ENCODE measurements at places on chromosomes 1 and 21. TPM values are rescaled to one million over a fixed set of nuclear protein-coding genes. Genes with fewer than 3 reads are reported as not detected.

GRCh38 chr1:154414606-154415005 is 9.5 kb downstream of the IL6R start:
- no peak for DNase-seq

GRCh38 chr1:147077081-147077480 is 95.2 kb downstream of the PRKAB2 start:
- no peak for DNase-seq

DNA sequence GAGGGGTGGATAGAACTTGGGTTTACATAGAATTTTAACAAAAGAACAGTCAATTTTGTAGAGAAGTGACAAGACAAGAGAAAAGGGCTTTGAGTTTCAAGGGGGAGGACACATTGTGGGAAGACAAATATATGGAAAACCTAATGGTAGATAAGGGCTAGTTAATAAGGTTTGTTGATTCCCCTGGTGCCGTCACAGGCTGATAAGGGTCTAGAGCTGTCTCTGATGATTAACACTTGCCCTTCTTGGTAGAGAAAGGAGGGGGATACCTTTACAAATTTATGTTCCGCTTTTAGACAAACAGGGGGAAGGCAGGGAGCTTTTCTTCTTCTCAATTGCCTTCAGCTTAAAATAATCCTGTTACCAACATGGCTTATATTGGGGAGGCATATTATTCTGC is 124.3 kb downstream of the ETS2 start:
- DNase-seq: no peak

DNA sequence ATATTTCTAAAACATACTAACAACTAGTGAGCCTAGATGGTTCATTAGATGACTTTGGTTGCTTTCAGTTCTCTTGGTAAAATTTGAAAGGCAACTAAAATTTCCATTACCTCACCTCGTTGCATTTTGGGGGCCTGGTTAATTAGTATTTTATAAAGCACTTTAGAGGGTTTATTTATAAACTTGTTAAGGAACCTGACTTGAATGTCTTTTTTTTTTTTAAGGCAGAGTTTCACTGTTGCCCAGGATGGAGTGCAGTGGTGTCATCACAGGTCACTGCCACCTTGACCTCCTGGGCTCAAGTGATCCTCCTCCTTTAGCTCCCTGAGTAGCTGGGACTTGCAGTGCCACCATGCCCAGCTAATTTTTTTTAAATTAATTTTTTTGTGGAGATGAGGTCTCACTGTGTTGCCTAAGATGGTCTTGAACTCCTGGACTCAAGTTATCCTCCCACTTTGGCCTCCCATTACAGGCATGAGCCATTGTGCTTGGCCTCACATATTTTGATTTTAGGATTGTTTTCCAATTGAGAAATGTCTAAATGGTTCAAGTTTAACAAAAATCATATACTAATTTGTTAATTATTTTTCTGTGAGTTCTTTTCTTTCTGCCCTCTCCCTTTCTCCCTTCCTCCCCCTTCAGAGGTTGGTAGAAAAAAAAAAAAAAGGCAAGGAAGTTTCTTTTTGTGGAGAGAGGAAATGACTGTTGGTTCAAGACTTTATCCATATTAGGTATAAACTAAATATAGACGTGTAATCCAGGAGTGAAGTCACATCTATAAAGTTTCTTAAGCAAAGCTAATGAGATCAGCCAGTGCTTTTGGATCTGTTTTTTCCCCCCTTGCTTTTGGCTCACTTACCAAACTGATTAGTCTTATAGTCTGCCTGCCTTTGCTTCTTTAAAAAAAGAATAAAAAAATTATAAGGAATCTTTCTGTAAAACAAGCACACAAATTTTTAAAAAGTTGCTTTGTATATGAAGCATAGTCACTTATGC is 24.7 kb downstream of the CLIC4 start:
- DNase-seq: no peak

DNA sequence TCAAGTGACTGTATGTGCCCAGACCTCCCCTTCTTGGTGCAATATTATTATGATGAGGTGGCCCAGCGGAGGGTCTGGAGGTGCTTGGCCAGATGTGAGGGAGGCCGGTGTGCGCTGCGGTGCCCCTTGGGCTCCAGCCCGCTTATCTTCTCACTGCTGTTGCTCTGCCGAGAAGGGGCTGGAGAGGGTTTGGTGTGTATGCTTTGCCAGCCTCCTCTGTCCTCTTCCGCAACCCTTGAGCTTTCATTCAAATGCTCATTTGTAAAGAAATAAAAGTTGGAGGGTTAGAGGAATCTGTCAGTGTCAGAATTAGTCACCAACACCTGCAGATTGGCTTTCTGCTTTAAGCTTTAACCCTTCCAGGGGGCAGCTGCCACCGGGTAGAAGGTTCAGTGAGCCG is 19.7 kb downstream of the RNF220 start:
- DNase-seq: no peak

Gene TTC4
- 21.4 TPM for polyA plus RNA-seq

DNA sequence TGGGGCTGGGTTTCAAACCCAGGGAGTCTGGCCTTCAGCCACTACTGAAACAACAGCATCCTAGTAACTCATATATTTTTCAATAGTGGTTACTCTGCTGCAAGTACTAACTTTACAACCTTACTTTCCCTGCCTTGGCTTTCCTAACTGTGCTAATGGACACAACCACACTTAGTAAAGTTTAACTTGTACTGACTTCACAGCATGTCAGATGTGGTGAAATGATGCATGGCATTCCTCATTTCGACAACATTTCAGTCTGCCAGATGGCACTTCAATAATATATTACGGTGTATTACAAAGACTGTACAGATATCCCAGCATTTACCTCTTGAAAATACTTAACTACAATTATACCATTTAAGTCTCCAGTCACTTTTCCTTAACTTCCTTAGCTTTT is 27.8 kb downstream of the LRRC7 start:
- DNase-seq: no peak

Gene ESPN
- 23.7 TPM for polyA plus RNA-seq

DNA sequence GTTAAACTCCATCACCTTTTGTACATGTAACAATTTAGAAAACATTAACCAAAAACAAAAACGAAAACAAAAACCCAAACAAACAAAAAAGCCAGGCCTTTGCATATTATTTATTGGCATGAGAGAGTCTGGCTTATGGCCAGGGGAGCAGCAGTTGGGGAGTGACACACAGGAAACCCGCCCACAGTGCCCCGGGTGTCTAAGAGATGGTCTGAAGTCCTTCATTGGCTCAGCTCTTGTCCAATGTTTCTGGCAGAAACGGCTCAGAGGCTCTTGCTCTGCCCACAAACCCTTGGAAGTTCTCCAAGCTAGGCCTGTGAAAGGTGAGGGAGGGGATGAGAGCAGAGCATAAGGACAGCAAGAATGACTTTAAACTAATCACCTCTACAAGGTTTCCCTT is 131.5 kb downstream of the CNIH3 start:
- DNase-seq: peak; percentile 43

Gene NR0B2
- 28.6 TPM for polyA plus RNA-seq

Gene SPATA21
- not detected for polyA plus RNA-seq

GRCh38 chr21:42411891-42412635 is 8.4 kb downstream of the UBASH3A start:
- DNase-seq: no peak

Gene ZNF124
- 5.1 TPM for polyA plus RNA-seq

Gene LEMD1
- polyA plus RNA-seq: not detected

DNA sequence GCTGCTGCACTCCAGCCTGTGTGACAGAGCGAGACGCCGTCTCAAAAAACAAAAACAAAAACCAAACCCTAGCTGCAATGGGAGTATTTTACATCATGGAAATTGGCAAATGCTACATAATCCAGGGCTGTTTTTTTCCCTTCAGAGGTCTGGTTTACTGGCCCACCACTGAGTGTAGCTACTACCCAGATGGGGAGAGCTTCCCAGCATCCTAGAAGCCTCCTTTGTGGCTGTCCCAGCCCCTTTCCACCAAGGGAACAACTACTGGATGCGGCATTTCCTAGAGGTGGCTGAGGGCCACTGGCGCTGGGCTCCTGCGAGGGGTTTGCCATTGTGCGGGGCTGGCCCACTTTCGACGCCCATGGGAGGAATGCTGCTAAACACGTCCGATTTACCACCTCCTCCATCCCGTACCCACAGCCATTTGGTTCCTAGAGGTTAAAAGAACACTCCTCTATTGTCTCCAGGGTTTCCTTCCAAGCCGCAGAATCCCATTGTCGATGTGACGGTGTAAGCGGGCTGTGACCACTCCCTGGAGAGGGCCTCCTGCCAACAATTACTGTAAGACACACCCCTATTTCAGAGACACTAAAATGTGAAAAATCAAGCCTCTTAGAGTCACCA is 55.4 kb downstream of the RUNX3 start:
- no peak for DNase-seq

GRCh38 chr1:213993929-213994328 is 6.2 kb downstream of the PROX1 start:
- DNase-seq: no peak

Gene ORC1
- polyA plus RNA-seq: 8.3 TPM

DNA sequence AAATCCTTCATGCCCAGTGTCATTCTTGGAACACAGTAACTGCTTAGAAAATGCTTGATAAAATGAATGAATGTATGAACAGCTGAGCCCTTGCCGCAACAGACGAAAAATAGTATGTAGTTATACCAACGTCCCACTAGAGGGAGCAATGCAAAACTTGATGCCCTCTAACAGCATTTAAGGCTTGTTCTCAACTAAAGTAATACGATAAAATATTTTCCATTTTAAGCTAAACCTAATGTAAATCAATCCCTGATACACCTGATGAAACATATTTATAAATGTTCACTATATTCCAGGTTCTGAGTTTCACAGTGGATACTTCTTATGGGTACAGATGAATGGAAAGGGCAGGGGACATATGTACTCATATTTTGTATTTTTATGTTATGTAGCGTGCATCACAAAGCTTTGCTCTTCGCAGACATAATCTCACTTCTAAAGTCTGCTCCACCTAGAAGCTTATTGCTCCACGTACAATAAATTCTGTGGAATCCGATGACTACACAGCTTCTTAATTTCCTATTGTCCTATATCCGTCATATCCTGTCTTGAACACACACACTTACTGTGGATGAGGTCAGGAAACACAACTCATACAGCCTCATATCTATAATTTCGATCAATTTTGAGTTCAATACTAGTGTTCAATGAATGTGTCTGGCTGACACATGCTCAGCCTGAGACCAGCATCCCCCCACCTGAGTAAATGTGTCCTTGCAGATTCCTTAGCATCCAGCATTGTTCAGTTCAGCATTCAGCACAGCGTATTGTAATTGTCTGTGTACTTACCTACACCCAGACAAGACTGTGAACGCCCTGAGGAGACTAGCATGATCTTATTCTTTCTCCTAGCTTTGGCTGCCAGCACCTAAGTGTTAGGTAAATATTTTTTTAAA is 4.4 kb upstream of the UTP25 start:
- DNase-seq: peak; percentile 77

Gene DMRTA2
- polyA plus RNA-seq: 19.7 TPM

- no peak for DNase-seq
Measured at GRCh38 chr1:96588416-96588995, 133.1 kb upstream of the PTBP2 start.

DNA sequence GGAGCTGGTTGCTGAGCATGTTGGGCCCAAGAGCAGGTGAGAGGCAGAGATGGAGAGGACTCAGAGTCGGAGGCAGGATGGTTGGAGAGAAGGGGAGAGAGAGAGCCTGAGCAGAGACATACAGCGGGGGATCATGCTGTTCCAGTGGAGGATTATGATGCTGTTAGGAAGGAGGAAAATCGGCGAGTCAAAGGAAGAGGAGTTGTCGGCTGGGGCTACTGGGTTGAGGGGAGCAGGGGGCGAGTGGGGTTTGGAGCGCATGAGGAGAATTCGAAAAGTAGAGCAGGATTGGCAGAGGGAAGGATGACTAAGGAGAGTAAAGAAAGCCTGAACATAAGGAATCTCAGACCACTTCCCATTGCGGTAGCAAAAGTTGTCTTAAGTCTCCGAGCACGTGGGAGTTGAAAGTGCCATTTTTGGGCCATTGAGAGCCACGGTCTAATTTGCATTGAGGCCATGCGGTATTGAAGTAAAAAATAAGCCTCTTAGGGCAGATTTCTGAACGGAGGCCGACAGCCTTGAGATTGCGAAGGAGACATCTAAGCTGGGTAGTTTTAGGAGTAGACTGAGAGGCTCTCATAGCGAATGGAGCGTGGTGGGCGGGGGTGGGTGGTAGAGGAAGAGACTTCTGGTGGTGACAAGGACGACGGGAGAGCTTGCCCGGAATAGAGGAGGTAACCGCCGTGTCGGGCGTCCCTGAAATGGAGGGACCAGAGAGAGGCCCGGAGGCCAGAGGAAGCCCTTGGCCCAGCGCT is 140.4 kb upstream of the ETV3 start:
- no peak for DNase-seq

Gene IGSF21
- polyA plus RNA-seq: 25.5 TPM

GRCh38 chr1:214445199-214445598 is 106.2 kb downstream of the PTPN14 start:
- DNase-seq: no peak

Gene CALML6
- polyA plus RNA-seq: 0.27 TPM

Gene INSRR
- 0.42 TPM for polyA plus RNA-seq

- DNase-seq: no peak
Measured at GRCh38 chr1:183002267-183002666, 21.0 kb upstream of the LAMC1 start.

Gene SYTL1
- 24.1 TPM for polyA plus RNA-seq

- DNase-seq: no peak
Measured at GRCh38 chr1:228216371-228217320, 8.8 kb downstream of the OBSCN start.

GRCh38 chr1:38686167-38686926 is 173.2 kb downstream of the RRAGC start:
- no peak for DNase-seq

DNA sequence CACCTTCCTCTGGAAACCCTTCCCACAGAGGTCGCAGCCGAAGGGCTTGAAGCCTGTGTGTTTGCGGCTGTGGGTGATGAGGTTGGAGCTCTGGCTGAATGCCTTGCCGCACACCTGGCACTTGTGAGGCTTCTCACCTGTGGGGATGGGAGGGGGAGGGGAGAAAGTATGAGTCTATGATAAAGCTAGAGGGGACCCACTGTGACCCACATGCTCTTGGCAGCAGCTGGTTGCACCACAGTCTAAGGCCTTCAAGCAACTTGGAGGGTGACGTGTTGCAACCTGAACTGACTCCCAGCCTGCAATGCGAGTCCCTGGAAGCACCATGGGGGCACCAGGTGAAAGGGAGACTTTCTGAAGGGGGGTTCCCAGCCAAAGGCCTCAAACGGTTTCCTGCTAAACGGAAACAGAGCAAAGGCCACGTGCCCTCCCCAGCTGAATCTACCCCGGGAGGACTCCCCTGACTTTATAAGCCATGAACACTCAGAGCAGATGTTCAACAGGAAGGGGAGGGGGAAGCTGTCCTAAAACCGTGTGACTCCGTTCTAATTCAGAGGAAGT is 10.6 kb downstream of the GFI1 start:
- no peak for DNase-seq

GRCh38 chr1:51491166-51491981 is 27.7 kb downstream of the EPS15 start:
- DNase-seq: no peak

GRCh38 chr1:30226648-30227047 is 496.7 kb downstream of the MATN1 start:
- no peak for DNase-seq

- DNase-seq: no peak
Measured at GRCh38 chr1:90707363-90707710, 9.8 kb downstream of the BARHL2 start.

Gene C1orf115
- 30.4 TPM for polyA plus RNA-seq

Gene RNU1-2
- polyA plus RNA-seq: not detected

Gene NOS1AP
- polyA plus RNA-seq: 4.9 TPM

GRCh38 chr1:13494025-13494424 is 19.8 kb downstream of the LRRC38 start:
- no peak for DNase-seq

Gene TMIGD3
- 3.9 TPM for polyA plus RNA-seq

Data from brain (organoid and tissue), 16 donors.